ENCODE measurements at places on chromosomes 16 and 17.

- DNase-seq = no peak
Observed at GRCh38 chr17:77083531-77083930, 57.2 kb upstream of the SEC14L1 start.

DNA sequence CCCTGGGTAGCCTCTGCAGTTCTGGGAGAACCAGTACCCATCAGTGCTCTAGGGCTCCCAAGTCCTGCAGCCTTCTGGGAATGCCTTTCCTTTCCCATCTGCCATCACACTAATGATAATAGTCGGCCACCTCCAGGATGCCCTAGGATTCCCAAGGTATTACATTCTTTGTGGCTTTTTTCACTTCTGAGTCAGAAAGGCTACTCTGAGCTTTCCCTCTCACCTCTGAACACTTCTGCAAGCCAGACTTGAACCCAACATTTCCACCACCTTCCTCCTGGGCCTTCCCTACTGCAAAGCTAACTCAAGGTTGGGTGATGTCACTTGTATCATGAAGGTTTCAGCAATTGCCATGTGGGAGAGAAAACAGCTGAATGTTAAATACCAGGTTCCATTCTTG, 49.7 kb upstream of the CCL2 start:
- DNase-seq = no peak

- DNase-seq = no peak
Observed at GRCh38 chr16:71216714-71217113, 13.8 kb downstream of the HYDIN start.

- no peak for DNase-seq
Observed at GRCh38 chr17:42199416-42200011, 5.2 kb upstream of the GHDC start.

GRCh38 chr16:262121-262745, 13.5 kb downstream of the RGS11 start:
- no peak for DNase-seq

DNA sequence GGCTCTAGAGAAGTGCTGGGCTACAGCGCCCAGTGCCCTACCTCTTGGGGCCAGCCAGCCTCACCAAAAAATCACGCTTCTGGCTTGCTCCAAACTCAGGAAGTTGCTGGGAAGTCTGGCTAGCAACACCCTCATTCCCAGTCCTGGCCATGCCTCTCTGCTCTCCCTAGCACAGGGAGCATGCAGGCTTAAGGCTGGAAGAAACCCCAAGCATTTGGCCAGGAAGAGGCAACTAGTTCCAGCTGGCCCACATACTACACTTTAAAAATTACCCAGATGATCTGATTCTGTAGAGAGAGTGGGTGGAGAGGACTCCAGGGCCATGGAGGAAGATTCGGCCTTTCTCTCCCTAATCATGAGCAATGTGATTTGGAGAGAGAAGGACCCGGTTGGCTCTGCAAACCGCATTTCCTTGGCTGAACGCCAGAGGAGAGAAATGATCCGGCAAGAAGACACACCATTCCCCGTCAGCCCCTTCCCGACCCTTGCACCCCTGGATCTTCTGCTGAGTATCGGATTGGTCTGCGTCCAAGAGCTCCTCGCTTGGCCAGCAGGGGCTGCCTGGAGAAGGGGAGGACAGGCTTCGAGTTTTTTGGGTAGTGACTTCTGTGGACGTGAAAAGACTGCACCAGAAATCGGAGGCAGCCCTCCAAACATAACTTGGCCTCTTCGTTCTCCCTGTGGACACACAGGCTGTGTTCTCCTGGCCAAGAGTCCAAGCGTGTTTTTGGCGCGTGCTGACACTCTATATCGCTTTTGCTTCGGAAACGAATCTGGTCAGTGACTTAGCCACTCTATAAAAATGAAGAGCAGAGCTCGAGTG, 406.3 kb downstream of the WWOX start:
- no peak for DNase-seq

DNA sequence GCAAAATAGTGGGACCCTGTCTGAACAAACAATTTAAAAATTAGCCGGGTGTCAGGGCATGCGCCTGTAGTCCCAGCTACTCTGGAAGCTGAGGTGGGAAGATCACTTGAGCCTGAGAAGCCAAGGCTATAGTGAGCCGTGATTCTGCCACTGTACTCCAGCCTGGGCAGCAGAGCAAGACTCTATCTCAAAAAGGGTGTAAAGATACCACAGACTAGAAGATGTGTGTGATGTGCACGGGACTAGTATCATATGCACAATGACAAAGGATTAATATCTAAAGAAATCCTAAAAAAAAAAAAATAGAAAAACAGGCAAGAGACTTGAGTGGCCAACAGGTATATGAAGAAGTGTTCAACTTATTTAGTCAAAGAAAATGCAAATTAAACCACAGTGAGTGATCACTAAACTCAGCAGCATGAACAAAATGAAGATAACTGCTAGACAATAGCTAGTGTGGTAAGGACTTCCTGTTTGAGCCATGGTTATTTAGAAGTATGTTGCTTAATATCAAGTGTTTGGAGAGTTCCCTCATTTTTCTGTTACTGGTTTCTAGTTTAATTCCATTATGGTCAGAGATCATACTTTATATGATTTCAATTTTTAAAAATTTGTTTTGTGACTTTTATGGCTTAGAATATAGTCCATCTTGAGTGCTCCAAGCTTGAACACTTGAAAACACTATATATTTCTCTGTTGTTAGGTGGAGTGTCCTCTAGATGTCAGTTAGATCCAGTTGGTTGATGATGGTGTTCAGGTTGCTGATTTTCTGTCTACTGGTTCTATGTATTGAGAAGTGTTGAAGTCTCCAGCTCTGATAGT, 14.7 kb upstream of the SLX4 start:
- DNase-seq = no peak

DNA sequence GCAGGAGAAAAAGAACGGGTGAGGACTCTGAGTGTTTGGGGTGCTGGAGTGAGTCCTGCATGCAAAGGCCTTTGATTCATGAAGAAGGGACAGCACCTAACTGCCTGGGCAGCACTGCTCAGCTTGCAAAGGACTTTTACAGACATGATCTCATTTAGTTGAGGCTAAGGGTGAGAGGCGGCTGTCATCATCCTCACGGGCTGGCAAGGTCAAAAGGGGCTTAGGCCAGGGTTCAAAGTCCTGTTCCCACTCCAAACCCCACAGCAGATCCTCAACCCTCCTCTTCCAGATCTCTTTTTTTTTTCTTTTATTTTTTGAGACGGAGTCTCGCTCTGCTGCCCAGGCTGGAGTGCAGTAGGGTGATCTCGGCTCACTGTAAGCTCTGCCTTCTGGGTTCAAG, 4.8 kb downstream of the RHBDF2 start:
- no peak for DNase-seq

DNA sequence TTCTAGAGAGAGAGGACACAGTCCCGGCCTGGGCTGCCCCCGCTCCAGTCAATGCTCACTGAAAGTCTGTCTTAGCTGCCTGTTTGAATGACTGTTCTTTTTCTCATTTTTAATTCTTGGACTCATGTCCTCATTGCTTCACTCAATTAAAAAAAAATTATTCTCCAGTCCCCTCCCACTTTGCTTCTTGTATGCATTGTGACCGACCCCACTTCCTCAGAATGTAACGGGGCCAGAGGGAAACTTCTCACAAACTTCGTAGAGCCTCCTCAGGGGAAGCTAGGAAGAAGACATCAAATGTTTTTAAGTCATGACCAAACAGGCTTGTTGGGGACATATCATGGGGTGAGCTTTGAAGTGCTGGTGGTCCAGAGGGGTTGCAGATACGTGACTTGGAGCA, 113.2 kb downstream of the CCDC182 start:
- no peak for DNase-seq

DNA sequence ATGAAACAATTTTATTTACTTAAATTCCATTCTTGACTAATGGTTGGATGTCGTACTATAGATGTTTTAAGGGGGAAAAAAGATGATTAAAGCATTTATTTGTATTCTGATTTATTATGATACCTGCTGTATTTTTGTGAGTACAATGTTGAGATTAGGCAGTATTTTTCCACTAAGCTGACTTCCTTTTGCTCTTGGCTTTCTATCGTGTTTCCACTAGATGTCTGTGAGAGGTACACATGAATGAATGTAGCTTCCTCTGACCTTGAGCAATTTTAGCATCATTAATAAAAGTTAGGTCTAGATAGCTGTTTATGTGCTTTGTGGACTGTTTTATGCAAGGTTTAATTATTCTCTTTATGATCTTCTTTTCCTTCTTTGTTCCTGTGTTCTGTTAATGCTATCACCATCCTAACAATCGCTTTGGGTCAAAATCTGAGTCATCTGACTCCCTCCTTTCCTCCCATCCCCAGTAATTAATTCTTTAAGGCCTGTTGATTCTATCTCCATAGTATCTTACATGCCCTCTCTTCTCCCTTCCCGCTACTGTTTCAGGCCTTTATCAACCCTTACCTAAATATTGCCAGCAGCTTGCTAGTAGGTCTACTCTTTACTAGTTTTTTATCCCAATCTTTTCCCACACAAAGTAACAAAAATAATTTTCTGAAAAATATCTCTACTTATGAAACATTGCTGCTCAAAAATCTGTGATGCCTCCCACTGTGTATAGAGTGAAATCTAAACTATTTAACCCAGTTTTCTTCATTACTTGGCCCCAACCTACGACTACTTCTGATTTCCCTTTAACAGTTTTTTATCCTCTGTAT, 76.0 kb downstream of the VMP1 start:
- DNase-seq = no peak

GRCh38 chr16:58789351-58789750, 55.2 kb upstream of the GOT2 start:
- no peak for DNase-seq

DNA sequence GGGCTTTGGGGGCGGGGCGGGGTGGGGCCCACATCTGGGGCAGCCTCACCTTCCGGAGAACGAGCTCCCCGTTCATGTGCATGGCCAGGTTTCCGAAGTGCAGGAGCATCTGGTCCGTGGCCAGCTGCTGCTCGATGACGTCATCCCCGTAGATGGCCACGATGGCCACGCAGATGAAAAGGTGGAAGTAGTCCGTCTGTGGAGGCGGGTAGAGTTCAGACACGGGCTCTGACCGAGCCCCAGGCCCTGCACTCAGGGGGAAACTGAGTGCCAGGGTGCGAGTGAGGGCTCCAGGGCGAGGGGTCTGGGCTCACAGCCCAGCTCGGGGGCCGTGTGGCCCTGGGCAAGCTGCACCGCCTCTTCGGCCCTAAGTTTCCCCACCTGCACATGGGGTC, 93.7 kb downstream of the TBC1D16 start:
- DNase-seq = no peak

- DNase-seq = no peak
Observed at GRCh38 chr17:9408381-9408780, 167.2 kb downstream of the STX8 start.

DNA sequence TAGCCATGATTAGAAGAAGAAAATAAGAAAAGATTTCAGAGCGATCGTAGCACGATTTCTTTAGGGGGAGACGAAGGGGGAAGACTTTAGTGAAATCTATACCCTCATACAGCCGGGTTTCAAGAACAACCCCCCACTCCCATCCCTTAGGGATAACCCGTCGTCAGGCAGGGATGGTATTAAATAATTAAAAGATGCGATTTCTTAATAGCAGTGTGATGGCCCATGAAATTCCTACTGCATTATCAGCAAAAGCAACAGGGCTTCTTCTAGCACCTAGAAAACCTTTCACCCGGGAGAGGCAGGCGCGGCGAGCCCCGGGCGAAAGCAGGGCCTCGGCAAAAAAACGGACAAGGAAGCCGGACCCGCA, 1.4 kb downstream of the CDH11 start:
- no peak for DNase-seq

- no peak for DNase-seq
Observed at GRCh38 chr17:16947470-16947869, 24.4 kb downstream of the TNFRSF13B start.

- DNase-seq = peak; percentile 38
Observed at GRCh38 chr16:62041401-62041800, 5.2 kb upstream of the CDH8 start.

DNA sequence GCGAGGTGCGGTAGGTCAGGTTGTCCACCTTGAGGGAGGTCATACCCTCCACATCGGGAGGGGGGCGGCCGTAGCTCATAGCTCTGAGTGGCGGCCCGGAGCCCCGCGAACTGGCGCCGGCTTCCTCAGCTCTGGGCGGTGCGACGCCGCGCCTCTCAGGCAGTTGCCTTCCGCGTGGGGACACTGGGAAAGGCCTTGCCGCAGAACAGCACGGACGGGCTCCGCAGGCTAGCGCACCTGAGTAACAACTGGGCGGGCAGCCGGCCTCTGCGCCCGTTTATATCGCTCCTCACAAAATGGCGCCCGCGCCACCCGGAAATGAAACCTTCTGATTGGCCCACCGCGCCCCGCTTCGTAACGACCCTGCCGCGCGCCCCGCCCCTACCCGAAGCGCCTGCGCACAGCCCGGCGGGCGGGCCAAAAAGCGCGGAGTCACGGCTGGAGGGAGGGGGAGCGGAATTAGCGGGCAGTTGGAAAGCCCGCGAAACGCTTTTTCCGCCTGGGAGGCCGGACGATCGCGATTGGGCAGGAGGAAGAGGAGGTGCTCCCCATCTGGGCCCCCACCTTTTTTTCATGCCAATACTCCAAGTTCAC, at the start of gene SRSF2:
Gene SRSF2, minus strand, starts transcription at position 250 of the 594 bp plus-strand sequence. Its CDS starts 171 bp downstream, at position 79.
- DNase-seq = peak; percentile 99

DNA sequence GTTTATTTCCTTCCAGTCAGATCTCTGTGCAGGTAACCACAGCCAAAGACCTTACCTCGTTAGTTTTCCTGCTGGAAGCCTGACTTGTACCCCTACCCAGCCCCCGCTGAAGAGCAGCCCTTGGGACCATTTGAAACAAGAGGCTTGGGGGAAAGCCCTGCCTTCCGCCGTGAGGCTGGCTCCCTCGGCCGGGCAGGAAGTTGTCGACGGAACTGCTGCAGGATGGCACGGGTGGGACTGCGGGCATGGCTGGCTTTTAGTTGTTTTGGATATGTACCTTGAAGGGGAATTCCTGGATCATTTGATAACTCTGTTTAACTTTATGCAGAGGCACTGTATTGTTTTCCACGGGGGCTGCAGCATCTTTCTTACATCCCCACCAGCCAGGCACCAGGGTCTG, 49.0 kb upstream of the ENDOV start:
- DNase-seq = no peak

DNA sequence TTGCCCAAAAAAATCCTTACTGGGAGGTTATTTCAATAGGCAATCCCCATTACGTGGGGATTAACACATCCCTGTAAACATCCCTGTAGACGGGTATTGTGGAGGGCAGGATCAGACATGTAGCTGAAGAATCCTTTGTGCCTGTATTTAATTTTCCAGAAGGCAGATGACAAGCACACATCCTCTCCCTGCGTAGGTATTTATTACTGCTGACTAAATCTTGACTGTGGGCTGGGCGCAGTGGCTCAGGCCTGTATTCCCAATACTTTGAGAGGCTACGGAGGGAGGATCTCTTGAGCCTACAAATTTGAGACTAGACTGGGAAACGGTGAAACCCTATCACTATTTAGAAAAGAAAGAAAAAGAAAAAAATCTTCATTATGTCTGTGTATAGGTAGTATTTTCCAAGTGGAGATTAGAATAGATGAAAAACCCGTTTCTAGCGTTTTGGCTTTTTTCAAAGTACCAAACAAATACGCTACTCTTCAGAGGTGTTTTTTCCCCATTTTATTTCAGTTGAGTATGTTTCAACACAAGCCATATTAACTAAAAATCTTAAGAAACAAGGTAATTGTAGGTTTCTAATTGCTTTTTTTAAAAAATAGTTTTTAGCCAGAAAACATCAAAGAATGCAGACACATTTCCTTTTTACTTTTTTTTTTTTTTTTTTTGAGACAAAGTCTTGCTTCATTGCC, 1.5 kb upstream of the MARF1 start:
- DNase-seq = peak; percentile 67
